ENCODE measurements at places on chromosomes 3 and 15. TPM values are rescaled to one million over a fixed set of nuclear protein-coding genes. Genes with fewer than 3 reads are reported as not detected.

The CACNA2D3 gene
- not detected for total RNA-seq

The RTF1 gene
- 14.6 TPM for total RNA-seq

The DNAH12 gene
- total RNA-seq = 0.04 TPM

The CHRD gene
- total RNA-seq = 0.20 TPM

The NR1I2 gene
- not detected for total RNA-seq

- DNase-seq = peak; percentile 33
These were observed at the start of gene TMCC1 for GRCh38 chr3:129893581-129894070. Gene TMCC1 (minus strand): TSS chr3:129893711.

GRCh38 chr3:139353920-139354556 lies 10.2 kb downstream of the MRPS22 start:
- peak; percentile 30 for DNase-seq

DNA sequence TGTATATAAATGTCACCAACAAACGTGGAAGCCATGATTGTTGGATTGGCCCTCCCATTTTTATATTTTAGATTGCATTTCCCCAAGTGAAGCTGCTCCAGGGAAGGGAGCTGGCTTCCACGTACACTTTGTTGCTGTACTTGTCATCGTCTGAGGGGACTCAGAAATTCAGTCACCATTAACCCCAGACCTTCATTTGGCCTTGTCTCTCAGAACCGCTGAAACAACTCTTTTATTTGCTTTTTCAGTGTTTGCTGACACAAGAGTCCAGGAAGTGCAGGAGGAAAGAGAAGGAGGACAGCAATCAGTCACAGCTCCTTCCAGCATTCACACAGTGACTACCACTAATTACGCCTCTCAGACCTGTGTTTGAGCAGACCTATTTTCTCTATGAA lies 276.5 kb downstream of the TBL1XR1 start:
- no peak for DNase-seq

GRCh38 chr15:95930659-95931375 lies 399.7 kb upstream of the NR2F2 start:
- DNase-seq = no peak

GRCh38 chr3:48663489-48664312 lies 1.0 kb upstream of the CELSR3 start:
- DNase-seq = peak; percentile 84

GRCh38 chr3:24541935-24542334 lies 47.3 kb upstream of the THRB start:
- DNase-seq = no peak

- DNase-seq = no peak
These were observed 356.3 kb upstream of the TBL1XR1 start for GRCh38 chr3:177553579-177553978.

- no peak for DNase-seq
These were observed 69.4 kb downstream of the ARNT2 start for GRCh38 chr15:80473286-80474223.

GRCh38 chr15:92683511-92683834 lies 27.9 kb upstream of the FAM174B start:
- DNase-seq = no peak

Data from pulmonary artery endothelial cell (primary cell).